ENCODE measurements at places on chromosomes 11 and 22.

- no peak for DNase-seq
Observed at GRCh38 chr22:17501679-17502285, 61.5 kb upstream of the SLC25A18 start.

DNA sequence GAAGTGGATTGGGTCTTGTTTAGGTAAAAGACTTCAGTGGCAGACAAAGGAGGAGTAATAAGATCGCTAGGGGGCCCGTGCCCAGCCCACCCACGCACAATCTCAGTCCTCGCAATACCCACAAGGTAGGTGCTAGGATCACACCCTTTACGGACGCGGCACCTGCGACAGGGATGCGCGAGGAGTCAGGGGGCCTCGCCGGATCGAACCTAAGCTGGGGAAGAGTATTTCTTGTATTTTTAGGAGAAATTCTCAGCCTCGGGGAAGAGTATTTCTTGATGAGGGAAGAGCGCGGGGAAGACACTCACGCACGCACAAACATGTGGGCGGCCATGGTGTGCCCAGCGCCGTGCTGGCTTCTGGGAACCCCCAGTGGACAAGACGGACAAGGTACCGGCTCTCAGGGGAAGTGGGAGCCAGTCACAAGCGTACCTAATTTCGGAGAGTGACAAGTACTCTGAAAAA lies 745 bp upstream of the FAM118A start:
- DNase-seq, result no peak

GRCh38 chr11:123292647-123293046 lies 97.6 kb upstream of the CLMP start:
- DNase-seq, result no peak

- no peak for DNase-seq
Observed at GRCh38 chr11:122815900-122816299, 22.4 kb upstream of the CRTAM start.

All from stimulated activated CD4-positive, alpha-beta T cell treated with anti-CD3 and anti-CD28 coated beads, Interleukin-4, amount 100 ng/mL, for 1 hour (primary cell).